ENCODE measurements at places on chromosomes 1 and 21. TPM values are rescaled to one million over a fixed set of nuclear protein-coding genes. Genes with fewer than 3 reads are reported as not detected.

- peak; percentile 26 for DNase-seq
Observed at GRCh38 chr1:153364156-153364555, 6.5 kb downstream of the S100A9 start.

DNA sequence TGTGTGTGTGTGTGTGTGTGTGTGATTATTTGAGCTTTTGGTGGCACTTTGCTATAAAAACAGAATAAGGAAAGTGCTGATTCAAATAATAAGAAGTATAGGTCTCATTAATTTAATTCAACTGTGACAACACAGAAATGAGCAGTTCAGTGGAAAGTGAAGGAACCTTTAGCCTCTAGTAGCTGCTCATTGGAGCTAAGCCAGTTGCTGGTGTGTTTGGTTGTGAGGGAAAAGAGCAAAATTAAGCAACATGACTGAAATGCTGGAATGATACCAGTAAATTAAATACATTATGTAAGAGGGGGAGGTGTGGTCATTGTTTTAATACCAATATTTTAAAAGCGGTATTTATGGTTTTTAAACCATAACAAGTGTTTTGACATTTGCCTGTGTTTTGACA, 55.2 kb downstream of the KIAA0040 start:
- no peak for DNase-seq

DNA sequence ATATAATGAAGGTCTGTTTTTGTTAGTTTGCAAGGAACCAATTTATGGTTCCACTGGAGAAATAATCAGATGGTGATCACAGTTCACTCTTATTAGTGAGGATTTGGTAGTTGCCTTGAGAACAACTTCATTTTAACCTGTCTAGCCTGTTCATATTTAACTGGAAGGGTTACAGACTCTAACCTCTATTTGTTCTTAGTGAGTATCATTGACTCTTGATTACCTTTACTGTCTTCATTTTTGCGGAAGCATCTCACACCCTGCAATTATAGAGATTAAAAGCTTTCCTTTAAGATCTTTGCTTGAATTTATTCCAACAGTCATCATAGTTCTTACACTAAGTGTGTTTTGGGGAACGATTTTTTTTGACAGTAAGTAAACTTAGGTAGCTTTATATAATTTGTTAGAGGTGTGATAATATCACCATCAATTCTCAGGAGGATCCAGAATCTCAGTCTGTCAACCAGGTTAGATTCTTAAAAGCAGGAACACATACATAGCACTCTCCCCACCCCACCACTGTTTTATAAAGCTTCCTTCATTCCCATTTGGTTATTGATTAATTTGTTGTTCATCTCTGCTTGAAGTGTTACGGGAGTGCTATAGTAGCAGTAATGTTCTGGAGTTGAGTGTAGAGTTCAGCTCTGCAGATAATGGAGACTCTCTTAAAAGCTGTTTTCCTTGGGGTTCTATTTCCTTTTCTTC, 30.1 kb downstream of the B3GALT2 start:
- no peak for DNase-seq

DNA sequence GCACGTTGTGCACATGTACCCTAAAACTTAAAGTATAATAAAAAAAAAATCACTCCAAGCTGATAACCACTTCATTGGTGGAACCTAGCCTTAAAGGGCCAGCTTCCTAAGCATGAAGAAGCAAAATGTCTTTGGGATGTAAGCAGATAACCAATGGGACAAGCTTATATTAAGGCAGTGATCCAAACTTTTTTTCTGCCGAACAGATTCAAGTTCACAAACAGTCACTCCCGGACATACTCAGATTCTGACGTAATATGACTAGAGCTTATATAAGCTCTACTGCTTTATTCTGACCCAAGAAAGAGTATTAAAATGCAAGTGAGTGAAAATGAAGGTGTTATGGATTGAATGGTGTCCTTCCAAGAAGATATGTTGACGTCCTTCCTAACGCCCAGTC, 44.9 kb upstream of the HIVEP3 start:
- no peak for DNase-seq

- no peak for DNase-seq
Observed at GRCh38 chr1:202152399-202152798, 7.9 kb upstream of the ARL8A start.

GRCh38 chr1:201190624-201191051, at the start of gene IGFN1:
Gene IGFN1 (plus strand): TSS chr1:201190824. CDS start chr1:201193294, 2,470 bp downstream.
- DNase-seq: no peak

- DNase-seq: no peak
Observed at GRCh38 chr1:180252638-180253536, 22.8 kb downstream of the LHX4 start.

- DNase-seq: no peak
Observed at GRCh38 chr1:164576291-164577271, 17.6 kb downstream of the PBX1 start.

DNA sequence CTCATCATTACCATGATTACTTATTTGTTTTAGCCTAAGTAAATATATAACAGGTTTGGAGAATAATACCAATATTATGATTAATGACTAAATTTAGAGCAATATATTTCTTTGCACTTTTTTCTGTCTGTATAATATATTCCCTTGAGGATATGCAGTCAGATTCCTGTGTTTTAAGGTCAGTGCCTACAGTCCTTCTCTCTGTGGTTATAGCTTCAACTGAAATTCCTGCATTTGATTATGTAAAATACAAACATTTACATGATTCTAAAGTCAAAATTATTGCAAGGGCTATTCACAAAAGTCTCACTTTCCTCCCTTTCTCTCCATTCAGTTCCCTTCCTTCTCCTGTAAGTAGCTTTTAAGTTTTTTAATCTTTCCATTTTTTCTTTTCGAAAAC, 142.9 kb upstream of the COL6A1 start:
- no peak for DNase-seq

DNA sequence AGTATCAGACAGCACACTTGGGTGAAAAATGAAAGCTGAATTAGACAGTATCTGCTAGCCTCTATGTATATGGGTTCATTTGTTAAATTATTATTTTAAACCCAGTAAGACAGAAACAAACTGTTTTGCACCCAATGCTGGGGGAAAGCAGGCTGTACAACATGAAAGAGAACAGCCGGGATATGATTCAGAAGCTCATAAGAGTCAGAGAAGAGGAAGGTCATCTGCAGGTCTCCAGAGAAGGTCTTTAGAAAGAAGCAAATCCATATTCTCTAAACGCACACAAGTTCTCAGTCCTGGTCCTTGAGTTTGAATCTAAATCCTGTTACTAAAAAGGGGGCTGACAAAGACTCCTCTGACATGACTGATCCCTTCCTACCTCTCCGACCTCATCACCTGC, 155.1 kb downstream of the SIPA1L2 start:
- no peak for DNase-seq

GRCh38 chr1:18179009-18179408, 71.4 kb downstream of the IGSF21 start:
- DNase-seq: no peak

The CAMK2N1 gene
- 7.0 TPM for total RNA-seq

The PIGR gene
- 6.4 TPM for total RNA-seq

The RAB7B gene
- 26.0 TPM for total RNA-seq

The SH2D2A gene
- total RNA-seq: not detected

The LAPTM5 gene
- total RNA-seq: 13.7 TPM
